Epithelial cell of proximal tubule (primary cell): ENCODE measurements at places on chromosomes 7 and 10.

- no peak for DNase-seq
Measured at GRCh38 chr10:70504521-70505358, 26.2 kb downstream of the PALD1 start.

DNA sequence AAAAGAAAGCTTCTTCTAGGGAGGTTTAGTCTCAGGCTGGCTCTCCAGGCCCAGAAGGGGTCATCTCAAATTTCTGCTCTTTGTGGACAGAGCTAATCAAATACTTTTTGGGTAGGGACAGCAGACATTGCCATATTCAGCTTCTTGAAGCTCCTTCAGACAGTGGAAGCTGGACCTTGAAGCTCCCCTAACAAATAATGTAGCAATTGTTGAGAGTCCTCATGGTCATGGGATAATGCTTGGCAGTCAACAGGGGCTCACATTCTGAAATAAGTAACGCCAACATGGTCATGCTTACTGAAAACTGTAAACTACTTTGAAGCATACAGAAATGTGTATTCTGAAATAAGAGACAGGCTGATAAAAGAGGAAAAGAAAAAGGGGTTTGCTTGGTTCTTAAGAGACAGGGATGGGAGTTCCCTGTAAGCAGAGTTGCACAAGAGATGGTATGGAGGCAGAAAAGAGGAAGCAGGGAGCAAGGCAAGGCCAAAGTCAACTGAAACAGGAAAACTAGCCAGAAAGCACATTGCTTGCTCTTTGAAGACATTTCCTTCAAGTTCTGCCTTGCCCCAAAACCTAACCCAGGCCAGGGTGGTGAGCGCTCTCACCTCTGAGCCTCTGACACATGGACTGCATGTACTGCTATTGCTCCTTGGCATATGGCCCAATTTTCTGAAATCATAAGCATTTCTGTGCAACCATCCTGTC, 53.1 kb upstream of the KMT2E start:
- no peak for DNase-seq

DNA sequence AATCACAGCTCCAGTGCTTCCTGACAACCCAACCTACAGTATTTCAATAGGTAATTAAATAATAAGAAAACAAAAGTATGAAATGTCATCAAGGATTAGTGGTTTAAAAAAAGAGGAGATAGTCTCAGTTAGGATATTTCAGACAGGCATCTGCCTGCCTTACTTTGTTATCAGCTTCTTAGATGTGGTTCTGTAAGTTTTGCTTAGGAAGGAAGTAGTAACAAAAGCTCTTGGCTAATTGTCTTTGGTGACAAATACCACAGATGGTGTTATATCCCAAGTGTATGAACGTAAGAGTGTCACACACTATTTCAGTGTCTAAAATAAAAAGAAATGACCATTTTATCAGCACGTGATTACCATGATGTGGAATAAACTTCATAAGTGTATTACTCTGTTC, 9.8 kb upstream of the ACTA2 start:
- no peak for DNase-seq

- DNase-seq, result no peak
Measured at GRCh38 chr7:152435384-152436110, at the start of gene KMT2C. KMT2C (minus strand) TSS chr7:152436003; CDS start chr7:152435786, 217 bp downstream.

- no peak for DNase-seq
Measured at GRCh38 chr10:6576326-6576725, 3.8 kb downstream of the PRKCQ start.

DNA sequence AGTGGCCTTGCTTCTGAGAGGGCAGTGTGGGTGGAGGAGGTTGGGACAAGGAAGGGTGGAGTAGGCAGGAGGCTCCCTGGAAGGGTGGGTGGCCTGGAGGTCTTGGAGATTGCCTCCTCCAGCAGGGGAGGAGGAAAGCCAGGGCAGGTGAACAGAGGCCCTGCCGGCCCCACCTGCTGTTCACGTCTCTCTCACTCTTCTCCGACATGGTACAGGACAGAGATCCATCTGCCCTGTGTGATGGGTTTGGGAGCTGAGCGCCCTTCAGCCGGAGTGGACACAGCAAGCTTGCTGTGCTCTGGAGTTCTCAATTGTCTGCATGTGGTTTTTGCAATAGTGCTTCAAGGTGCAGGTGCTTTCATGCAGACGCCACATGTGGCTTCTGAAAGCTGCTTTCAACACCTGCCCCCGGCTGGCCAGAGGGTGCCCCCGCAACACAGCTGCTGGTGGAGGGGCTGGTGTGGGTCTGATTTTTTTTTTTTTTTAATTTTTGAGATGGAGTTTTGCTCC, 82.8 kb upstream of the GNA12 start:
- no peak for DNase-seq

GRCh38 chr10:60488111-60488669, 98.5 kb upstream of the ANK3 start:
- DNase-seq, result no peak

DNA sequence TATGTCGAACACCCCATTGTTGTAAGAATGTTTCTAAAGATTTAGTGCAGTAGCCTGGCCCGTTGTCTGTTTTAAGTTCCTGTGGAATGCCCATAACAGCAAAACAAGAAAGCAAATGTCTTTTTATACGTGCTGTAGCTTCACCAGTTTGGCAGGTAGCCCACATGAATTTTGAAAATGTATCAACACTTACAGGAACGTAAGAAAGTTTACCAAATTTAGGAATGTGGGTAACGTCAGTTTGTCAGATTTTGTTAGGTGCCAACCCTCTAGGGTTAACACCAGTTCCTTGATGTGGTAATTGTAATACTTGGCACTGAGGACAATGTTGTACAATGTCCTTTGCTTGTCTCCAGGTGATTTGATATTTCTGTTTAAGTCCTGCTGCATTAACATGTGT, 3.2 kb upstream of the GIMAP4 start:
- no peak for DNase-seq

- no peak for DNase-seq
Measured at GRCh38 chr7:2156756-2157472, 75.8 kb downstream of the MAD1L1 start.

GRCh38 chr7:23544913-23545354, 13.2 kb upstream of the TRA2A start:
- DNase-seq, result no peak

GRCh38 chr10:86833969-86834368, 77.5 kb downstream of the BMPR1A start:
- no peak for DNase-seq

DNA sequence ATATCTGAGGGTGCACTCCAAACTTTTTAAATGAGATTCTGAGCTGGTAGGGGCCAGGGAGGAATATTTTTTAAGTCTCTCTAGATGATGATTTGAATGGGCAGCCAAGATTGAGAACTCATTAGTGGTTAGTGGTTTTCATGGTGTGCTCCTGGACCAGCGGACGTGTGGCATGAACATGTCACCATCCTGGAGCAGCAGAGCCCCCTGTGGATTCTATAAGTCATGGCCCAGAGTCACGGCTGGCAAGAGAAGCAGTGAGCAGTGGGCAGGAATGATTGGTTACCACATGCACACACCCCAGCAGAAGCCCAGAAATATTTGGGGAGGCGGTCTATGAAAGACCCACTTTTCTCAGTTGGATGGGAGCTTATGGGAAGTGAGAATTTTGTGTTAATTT, 21.2 kb upstream of the UCN3 start:
- DNase-seq, result no peak

DNA sequence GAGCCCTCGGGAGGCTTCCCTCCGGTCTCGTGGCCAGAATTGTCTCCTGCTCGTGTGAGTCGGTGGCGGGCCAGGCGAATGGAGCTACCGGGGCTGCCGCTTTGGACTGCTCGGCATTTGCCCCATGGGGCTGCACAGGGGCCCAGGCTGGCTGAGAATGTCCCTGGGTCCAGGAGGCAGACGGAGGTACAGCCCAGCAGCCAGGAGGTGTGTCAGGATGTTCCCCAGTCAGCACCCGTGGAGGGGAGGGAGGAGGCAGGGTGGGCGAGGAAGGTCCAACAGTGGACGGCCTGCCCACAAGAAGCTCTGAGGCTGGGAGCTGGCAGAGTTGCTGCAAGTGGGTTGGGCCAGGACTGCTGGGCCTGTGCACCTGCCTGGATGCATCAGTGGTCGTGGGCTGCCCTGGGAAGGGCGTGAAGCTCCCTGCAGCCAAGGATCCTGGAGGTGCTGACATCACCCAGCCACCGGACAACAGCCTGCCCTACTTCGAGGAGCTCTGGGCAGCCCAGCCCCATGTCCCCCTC, 46.4 kb downstream of the PDGFA start:
- no peak for DNase-seq

DNA sequence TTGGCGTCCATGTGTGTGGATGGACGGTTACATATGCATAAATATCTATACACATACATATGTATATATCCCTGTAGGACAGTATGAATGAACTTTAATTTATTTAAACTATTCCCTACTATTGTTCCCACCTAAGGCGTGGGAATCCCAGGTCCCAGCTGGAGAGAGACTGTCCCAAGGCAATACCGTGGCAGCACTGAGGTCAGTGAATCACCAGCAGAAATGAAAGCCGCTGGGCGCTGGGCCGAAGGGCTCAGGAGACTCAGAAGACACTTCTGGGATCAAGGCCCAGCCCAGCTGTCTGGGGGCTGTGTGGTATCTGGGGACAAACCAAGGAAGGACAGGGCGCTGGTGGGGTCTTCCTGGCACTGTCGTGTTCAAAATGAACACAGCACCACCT, 49.6 kb upstream of the MYL10 start:
- DNase-seq, result no peak

GRCh38 chr10:71776481-71776925, 3.2 kb upstream of the VSIR start:
- DNase-seq, result no peak

DNA sequence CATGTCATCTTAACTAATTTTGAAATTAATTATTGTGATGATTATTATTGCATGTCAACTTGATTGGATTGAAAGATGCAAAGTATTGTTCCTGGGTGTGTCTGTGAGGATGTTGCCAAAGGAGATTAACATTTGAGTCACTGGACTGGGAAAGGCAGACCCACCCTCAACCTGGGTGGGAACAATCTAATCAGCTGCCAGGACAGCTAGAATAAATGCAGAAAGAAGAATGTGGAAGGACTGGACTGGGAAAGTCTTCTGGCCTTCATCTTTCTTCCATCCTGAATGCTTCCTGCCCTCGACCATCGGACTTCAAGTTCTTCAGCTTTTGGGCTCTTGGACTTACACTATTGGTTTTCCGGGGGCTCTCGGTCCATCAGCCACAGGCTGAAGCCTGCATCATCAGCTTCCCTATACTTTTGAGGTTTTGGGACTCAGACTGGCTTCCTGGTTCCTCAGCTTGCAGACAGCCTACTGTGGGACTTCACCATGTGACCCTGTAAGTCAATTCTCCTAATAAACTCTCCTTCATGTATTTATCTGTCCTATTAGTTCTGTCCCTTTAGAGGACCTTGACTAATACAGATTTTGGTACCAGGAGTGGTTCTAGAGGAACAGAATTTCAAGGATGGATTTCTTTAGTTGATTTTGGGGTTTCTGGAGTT, 959.8 kb downstream of the ANKRD7 start:
- DNase-seq, result no peak

DNA sequence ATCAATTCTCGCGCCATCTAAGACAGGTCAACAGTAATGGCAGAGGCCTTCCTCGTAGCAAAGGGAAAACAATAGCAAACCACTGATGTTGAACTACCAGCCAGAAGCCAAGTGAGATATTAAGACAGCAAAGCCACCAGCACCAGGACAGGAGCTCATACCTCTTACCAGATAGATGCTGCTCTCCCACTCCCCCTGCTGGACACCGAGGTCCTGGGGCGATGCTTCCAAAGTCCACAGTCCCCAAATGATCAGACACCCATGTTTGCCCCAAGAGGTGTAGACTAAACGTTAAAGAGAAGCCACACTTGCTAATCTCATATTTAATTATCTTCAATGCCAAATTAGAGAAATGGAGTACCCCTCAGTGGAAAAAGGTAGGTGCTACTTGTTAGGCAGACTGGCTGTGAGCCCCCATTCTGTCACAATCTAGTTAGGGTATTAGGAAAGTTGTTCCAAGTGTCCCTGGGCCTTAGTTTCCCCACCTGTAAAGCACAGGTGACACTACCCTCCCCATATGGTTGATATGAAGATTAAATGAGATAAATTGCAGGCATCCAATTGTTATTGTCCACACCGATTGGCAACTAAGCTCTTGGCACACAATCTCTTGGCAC, 39.9 kb downstream of the TOMM7 start:
- DNase-seq, result peak; percentile 7

DNA sequence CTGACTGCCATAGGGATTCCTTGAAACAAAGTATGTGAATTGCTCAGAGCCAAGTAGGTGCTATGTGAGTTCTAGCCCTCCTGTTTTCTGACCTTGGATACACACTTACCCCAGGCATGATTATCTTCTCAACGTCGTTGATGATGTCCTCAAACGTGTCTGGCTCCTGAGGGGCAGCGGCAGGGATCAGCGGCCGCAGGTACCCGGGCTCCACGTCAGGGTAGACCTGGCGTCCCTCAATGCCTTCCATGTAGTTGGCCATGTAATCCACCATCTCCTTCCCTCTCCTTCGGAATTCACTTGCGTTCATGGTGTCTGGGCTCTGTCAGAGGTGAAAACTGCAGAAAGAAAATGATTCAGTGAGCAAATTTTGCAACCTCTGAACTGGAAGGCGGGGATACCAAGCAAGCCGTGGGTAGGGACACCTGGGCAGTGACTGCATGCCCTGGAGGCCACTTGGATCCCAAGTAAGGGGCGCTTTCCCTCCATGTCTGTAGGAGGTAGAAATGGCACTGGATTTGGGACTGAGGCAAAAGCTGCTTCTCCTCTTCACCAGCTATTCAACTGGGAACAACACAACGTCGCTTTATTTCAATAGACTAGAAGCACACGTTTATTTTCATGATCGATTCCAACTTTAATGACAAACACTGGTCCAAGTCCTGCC, 21.3 kb downstream of the DDC start:
- no peak for DNase-seq

- no peak for DNase-seq
Measured at GRCh38 chr7:16063221-16063620, 358.1 kb downstream of the CRPPA start.

GRCh38 chr7:66213637-66214036, 8.5 kb downstream of the TPST1 start:
- no peak for DNase-seq

GRCh38 chr10:123327450-123327849, 173.2 kb downstream of the BUB3 start:
- DNase-seq, result no peak

GRCh38 chr10:28179006-28179742, 123.7 kb downstream of the MPP7 start:
- peak; percentile 7 for DNase-seq

- DNase-seq, result no peak
Measured at GRCh38 chr10:127942811-127943210, 35.9 kb downstream of the PTPRE start.

DNA sequence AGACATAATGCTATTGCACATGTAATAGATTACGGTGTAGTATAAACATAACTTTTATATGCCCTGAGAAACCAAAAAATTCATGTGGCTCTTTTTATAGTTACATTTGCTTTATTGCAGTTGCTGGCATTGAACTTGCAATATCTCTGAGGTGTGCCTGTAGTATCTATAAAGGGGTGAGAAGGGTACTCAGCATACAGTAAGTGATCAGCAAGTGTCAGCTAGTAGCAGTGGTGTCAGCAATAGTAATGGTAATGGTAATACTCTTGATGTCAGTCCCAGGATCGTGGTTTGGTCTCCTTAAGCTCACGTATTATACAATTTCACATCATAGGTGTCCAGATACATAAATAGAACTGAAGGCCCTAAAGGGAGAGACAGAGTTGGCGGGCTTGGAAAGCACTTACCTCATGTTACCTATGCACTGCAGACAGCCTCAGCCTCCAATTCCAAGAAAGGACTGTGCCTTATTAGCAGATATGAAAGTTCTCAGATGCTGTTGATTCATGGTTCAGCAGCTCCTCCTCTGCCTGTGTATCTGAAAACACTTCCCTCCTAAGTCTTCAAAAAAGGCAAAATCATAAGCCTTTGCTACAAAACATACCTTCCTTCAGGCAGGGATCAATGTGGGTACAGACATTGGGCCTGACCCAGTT, 6.6 kb upstream of the GIMAP7 start:
- DNase-seq, result no peak
